Cerebellar nuclear complex (tissue), 1 donor: ENCODE measurements at places on chromosomes 7 and 10.

GRCh38 chr10:102409604-102410428, 8.8 kb downstream of the PSD start:
- DNase-seq, result no peak

- no peak for DNase-seq
Observed at GRCh38 chr7:138895679-138896078, 85.5 kb downstream of the KIAA1549 start.

- DNase-seq, result no peak
Observed at GRCh38 chr7:1738511-1738910, 68.4 kb downstream of the ELFN1 start.

DNA sequence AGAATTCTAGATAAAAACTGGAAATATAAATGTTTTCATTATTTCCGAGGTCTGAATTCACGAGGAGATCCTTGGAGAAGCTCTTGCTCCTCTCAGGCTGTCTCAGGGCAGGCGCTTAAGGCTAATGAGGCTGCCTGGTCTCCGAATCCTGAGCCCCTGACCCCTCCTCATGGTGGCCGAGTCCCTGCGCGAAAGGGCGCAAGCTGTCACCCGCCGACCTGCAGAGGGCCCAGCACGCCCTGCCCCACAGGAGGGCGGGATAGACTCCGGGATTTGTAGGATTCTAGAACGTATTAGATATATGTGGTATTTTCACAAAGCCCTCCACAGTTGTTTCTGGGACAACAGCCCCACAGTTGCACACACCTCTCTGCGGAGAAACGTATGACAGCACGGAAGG, 284.1 kb downstream of the ABCA13 start:
- DNase-seq, result no peak

GRCh38 chr7:75640201-75640600, 98.5 kb downstream of the HIP1 start:
- no peak for DNase-seq

DNA sequence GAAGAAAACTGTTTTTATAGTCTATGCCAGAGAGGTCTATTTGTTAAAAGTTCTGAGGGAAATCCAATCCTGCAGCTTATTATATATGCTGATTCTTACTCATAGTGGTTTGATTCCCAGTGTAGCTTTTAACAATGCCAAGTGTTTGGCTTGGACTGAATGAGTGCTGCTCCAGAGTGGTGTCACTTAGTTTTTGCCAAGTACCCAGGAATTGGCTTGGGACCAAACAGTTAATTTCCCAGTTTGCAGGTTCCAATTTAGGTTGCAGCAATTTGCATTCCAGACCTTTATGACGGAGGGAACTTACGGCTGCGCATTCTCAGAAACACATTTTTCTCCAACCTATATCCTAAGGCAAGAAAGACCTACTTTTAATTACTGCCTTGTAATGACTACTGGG, 32.4 kb downstream of the NSUN6 start:
- DNase-seq, result peak; percentile 42

- DNase-seq, result no peak
Observed at GRCh38 chr7:155470686-155471638, 13.0 kb downstream of the EN2 start.

GRCh38 chr10:100707261-100707848, 38.0 kb upstream of the PAX2 start:
- no peak for DNase-seq

DNA sequence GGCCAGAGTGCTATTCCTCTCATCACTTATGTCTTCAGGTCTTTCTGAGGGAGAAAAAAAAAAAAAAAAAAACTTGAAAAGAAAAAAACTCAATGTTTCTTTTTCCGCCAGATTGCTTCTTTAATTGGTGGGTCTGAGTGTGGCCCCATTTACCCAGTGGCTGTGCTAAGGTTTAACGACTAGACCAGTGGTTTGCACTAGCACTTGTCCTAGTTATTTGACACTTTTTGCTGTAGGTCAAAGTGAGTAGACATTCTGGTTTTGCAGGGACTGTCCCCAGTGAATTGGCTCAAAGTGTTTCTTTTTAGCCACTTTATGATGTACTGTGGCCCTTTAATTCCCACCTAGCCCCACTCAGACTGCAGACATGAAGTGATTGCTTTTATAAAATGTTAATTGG, 273.3 kb downstream of the PTEN start:
- DNase-seq, result no peak

- DNase-seq, result no peak
Observed at GRCh38 chr7:86788948-86789347, 145.2 kb downstream of the GRM3 start.

- DNase-seq, result no peak
Observed at GRCh38 chr7:106659963-106660861, 746 bp downstream of the CCDC71L start.

DNA sequence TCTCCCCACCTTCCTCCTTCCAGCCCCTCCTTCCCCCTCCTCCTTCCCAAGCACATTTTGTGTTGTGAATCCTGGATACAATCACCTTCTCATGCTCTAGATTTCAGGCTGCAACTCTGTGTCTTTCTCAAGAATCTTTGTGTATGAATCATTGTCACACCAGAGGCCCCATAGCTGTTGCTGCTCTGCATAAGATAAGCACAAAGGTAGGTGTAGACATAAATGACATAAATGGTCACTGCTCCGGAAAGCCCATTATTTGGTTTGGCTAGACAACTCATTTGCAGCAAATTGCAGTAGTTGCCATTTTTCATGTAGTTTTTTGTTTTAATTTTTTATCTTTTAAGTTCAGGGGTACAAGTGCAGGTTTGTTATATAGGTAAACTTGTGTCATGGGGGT, 216.3 kb upstream of the NRP1 start:
- no peak for DNase-seq

DNA sequence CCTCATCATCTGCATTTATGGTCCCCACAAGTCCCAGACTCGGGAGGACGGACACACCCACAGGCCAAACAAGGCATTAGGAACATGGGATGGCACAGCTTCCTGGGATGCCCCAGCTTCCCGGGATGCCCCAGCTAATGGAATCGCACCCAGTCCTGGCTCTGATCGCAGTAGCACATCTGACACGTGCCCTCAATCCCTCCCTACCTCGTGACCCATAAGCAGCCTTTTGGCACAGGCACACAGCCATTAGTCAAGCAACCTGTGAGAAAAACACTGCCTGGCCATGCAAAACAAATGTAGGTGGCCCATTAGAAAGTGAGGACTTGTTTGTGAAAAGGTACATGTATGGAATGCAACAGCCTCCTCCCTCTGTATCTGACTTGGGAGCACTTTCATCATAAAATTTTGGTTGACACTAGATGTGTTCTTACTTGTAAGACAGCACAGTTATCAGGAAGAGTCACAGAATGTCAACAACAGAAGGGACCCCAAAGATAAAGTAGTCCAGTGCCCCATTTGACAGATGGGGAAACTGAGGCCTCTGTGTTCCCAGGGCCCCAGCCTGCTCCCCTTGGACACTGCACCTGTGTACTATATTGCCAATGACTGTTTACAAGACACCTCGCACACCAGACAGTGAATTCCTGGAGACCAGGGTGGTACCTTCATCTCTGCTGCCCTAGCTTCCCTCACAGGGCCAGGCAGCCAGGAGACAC, 34.4 kb downstream of the DLG5 start:
- no peak for DNase-seq

DNA sequence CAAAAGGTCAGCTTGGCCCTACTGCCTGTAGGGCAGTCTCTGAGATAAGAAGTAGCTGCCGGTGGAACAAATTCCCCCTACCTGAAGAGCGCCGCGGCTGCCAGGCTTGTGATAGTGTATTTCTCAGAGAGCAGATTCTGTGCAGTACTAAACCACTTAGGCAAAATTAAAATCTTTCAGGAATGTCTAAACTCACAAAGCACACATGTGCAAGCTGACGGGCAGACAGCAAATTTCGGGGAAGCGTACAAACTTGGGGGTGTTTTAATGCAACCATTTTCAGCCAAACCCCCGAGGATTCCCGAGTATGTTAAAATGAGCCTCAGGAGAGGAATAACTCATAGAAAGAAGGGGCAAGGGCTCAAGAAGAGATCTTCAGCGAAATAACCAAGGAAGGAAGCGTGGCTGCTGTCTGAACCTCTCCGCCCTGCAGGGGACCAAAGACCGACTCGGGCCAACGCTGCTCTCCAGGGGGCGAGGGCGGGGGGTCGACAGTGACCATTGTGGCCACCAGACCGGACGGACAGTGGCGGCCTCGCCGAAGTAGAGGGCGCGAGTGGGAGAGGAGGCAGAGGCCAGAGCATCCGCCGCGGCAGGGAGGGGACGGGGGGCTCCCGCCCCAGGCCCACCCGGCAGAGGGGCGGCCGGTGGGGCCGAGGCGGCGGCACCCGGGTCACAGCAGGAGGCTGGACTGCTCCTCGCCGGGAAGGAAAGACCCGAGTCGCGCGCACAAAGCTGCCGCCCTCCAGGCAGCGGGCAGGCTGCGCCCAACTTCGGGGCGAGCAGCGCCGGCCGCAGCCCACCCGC, 819 bp downstream of the HYCC1 start:
- no peak for DNase-seq

- DNase-seq, result no peak
Observed at GRCh38 chr7:67732898-67733297, 736.3 kb downstream of the TYW1 start.

DNA sequence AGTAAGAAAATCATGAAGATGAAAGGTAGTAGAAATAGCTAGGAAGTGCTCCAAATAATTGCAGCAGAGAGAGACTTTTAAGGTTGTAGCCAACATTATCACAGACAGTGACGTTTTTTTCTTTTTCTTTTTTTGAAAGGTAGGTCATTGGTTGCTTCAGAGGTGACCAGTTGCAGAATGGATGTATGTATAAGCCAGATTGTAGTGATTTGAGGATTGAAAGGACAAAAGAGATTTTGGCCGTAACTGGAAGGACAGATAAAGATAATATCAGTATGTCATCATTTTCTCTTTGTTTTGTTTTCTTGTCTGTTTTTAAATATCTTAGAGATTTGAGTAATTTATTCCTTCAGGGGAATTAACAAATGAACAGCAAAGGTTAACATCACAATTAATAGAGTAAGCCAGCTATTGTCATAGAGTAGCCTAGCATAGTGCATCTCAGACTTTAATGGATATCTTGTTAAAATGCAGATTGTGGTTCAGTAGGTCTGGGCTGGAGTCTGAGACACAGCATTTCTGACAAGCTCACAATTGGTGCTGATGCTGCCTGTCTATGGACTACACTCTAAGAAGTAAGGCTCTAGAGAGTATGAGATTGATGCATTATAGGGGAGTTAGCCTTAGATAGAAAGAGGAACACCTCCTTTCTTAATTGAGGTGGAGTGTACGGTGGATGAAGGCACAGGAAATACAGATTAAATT, 28.3 kb downstream of the CDK13 start:
- no peak for DNase-seq

DNA sequence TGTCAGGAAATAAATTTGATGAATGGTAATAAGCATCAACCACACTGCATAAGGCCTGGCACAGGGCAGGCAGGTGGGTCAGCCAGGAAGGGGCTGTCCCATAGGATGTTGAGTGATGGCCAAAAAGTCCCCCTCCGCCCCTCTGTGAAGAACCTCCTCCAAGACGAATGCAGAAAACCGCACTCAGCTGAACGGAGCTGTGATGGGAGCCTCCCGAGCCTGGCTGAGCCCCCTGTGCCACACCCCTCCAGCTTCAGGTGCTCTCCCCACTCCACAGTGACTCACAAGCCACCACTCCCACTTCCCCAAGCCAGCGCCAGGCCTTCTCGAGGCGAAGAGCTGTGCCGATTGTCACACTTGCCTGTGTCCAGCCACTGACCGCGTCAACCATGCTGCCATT, 184.2 kb downstream of the MAD1L1 start:
- DNase-seq, result no peak

- DNase-seq, result no peak
Observed at GRCh38 chr10:86103391-86104101, 263.0 kb downstream of the GRID1 start.

DNA sequence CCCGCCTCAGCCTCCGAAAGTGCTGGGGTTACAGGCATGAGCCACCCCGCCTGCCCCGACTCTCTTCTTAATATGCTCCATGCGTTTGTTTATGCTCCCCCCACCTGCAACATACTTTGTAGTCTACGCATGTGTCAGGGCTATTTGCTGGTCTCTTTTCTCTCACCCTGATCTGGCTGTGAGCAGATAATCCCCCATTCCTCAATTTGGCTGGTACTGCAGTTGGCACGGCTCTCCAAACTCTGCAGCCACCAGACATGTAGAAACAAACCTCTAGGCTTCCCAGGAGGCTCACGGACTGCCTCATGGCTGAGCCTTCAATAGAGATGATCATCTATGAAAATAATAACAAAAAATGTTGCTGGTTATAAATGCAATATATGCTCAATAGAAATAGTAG, 540.3 kb upstream of the GALNT17 start:
- no peak for DNase-seq

DNA sequence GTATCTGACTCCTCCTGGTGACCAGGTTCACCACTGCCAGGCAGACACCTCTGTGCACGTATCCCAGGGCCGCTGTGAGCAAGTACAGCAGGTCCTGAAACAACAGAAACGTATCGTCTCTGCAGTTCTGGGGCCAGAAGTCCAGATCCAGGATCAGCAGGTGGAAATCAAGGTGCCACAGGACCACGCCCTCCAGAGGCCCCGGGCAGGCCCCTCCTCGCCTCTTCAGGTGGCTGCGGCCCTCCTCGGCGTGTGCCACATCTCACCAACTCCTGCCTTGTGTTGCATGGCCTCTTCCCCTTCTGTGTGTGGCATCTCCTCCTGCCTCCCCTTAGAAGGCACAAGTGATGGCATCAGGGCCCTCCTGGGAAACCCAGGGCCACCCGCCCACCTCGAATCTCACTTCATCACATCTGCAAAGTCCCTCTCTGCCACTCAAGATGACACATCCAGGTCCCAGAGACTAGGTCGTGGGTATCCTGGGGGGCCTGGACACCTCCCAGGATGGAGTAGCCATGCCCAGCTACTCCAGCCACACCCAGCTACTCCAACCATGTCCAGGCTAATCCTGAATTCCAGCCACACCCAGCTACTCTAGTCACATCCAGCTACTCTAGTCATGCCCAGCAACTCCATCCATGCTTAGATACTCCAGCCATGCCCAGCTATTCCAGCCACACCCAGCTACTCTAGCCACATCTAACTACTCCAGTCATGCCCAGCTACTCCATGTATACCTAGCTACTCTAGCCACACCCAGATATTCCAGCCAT, 52.6 kb upstream of the DNAAF5 start:
- no peak for DNase-seq

DNA sequence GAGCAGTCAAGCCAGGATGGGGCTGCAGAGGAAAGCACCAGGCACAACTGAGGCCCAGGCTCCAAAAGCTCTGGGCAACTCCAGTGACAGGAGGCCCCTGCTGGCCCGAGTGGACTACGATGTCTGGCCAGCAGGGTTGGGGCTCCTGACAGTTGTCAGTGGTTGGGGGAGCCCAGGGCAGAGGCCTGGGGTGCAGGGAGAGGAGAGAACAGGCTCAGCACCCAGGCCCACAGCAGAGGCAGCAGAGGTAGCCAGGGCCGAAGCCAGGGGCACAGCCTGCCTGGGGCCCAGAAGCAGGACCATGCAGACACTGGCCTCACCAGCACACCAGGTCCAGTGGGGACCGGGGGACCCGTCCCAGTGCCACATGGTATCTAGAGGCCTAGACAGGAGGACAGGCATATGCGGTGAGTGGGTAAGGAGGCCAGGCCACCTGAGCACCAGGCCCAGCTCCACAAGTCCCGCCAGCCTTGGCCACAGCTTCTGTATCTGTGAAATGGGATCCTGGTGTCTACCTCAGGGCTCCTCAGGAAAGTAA, 46.0 kb upstream of the LRRC18 start:
- DNase-seq, result no peak

GRCh38 chr7:142481548-142481947, 223.7 kb upstream of the PRSS58 start:
- no peak for DNase-seq
